ENCODE measurements at places on chromosomes 5 and 9. TPM values are rescaled to one million over a fixed set of nuclear protein-coding genes. Genes with fewer than 3 reads are reported as not detected.

The RORB gene
- total RNA-seq: not detected

The ROPN1L gene
- total RNA-seq: 2.1 TPM

The TXNDC15 gene
- total RNA-seq: 64.4 TPM

The C7 gene
- total RNA-seq: not detected

The NDUFAF2 gene
- total RNA-seq: 75.5 TPM

The NUTM2G gene
- total RNA-seq: not detected

The CYLC2 gene
- not detected for total RNA-seq

The SPATA31E1 gene
- not detected for total RNA-seq

The MLANA gene
- total RNA-seq: not detected

The RELL2 gene
- 5.0 TPM for total RNA-seq

The NSG2 gene
- 0.05 TPM for total RNA-seq

The QRFP gene
- not detected for total RNA-seq

The HK3 gene
- 0.10 TPM for total RNA-seq

The TDRD7 gene
- total RNA-seq: 12.6 TPM

The TAS2R1 gene
- not detected for total RNA-seq

The KLHL3 gene
- 0.44 TPM for total RNA-seq

The SNX18 gene
- total RNA-seq: 4.1 TPM

The TRIM14 gene
- 10.9 TPM for total RNA-seq

The LPAR1 gene
- total RNA-seq: 23.3 TPM

Measured in A549 treated with Hydrocortisone at 1 μM for 4 hours (cell line).